ENCODE measurements at places on chromosomes 5 and 9.

- DNase-seq: no peak
These were observed 478.7 kb downstream of the PRR16 start for GRCh38 chr5:120942596-120943350.

GRCh38 chr9:5800969-5801738 is 31.8 kb downstream of the ERMP1 start:
- no peak for DNase-seq

GRCh38 chr9:36789886-36790285 is 217.2 kb downstream of the MELK start:
- DNase-seq: no peak

- peak; percentile 32 for DNase-seq
These were observed 75.5 kb downstream of the MAPKAP1 start for GRCh38 chr9:125631391-125632085.

DNA sequence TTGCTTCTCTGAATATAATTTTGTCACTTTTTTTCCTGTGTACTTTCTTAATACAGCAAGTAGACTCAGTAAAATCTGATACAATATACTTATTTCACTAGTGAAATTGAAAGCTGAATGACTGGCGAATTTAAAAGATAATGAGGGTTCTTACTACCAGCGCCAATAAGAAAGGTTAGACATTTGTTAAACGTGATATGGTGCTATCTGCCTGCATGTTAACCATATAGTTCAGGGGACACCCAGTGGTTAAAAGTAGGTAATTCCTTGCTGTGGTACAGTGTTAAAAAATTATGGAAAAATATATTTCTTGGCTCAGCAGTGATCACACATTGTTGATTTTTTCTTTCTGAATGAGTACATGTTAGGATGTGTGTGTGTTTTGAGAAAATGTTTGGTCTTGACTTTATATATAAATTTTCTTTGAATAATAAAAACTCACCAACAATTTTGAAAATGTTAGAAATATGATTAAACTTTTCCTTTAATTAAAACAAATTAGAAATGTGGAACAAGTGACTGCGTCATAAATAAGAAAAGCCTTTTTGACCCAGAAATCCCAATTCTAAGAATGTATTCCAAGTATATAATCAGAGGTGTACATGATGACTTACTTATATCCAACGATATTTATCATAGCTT is 25.8 kb downstream of the CAST start:
- DNase-seq: peak; percentile 63

DNA sequence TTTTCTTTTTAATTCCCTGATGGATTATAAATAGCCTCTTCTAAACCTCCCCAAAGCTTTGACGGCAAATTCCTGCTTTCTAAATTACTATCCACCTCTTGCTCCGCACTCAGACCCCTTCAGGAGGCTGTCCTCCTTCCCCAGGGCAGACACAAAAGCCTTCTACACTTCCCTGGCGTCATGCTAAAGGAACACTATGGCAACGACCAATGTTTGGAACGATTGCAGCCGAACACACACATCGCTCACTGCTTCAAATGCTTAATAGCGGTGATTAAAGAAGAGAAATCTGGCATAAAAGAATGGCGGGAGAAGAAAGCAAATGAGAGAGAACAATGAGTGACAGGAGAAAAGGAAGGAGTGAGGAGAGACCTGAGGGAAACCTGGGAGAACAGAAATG is 297.3 kb downstream of the MLLT3 start:
- DNase-seq: no peak

DNA sequence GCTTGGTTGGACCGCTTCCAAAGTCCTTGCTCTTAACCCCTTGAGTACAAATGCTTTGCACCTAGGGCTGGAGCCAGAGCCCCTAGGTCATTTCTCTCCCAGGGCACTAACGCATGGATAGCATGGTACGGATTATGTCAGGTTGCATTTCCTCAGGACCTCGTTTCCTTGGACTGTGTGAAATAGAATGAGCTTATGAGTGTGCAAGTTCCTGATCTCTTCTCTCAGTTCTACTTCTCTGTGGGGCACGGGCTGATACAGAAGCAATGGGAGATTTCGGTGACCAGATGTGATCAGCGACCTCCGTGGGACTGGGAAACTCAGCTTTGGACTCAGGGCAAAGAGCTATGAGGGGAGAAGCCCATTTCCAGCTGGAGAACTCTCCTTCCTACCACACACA is 14.2 kb downstream of the SPARC start:
- DNase-seq: no peak

- no peak for DNase-seq
These were observed 21.9 kb downstream of the CRHBP start for GRCh38 chr5:76974785-76975184.

GRCh38 chr9:3035579-3036332 is 191.9 kb upstream of the PUM3 start:
- no peak for DNase-seq

GRCh38 chr9:134707031-134707680 is 65.6 kb downstream of the COL5A1 start:
- peak; percentile 65 for DNase-seq

GRCh38 chr5:157857816-157858526 is 974 bp downstream of the CLINT1 start:
- no peak for DNase-seq

DNA sequence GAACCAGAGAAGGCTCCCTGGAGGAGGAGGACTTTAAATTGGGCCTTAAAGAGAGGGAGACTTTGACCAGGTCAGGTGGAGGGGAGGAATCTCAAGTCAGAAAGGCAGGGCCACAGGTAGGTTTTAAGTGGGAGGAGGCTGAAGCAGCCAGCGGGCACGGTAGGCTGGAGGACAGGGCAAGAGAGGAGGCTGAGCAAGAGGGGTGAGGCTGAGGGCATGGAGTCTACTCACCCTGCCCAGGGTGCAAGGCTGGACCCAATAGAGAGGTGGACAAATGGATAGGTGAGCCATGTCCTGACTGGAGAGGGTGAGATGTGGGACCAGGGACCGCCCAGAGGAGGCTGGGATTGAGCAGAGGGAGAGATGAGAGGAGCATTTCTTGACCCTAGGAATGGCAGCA is 25.6 kb upstream of the TRIM14 start:
- DNase-seq: no peak

- DNase-seq: no peak
These were observed 201.5 kb downstream of the AUH start for GRCh38 chr9:91160181-91160580.

- no peak for DNase-seq
These were observed 1001.0 kb upstream of the WWC1 start for GRCh38 chr5:167290478-167290877.

- DNase-seq: no peak
These were observed 53.0 kb downstream of the EXOSC2 start for GRCh38 chr9:130746434-130747212.

GRCh38 chr9:8223861-8224260 is 424.3 kb upstream of the DMAC1 start:
- DNase-seq: no peak

DNA sequence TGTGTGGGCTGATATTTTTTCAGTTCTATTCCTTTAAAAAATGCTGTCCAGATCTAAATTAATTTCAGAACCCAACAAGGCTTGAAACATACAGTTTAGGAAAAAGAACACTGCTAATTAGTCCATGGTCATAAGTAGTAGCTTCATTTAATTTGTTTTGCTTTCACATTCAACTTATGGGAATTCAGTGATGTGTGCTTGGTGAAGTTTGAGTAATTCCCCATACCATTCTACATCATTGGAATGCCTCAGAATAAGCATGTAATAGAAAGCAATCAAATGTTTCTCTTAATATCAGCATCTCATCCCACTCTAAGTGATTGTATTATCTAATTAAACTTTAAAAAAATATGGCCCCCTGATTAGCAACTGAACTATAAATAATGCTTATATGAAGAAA is 2.7 kb downstream of the CNTLN start:
- DNase-seq: no peak

DNA sequence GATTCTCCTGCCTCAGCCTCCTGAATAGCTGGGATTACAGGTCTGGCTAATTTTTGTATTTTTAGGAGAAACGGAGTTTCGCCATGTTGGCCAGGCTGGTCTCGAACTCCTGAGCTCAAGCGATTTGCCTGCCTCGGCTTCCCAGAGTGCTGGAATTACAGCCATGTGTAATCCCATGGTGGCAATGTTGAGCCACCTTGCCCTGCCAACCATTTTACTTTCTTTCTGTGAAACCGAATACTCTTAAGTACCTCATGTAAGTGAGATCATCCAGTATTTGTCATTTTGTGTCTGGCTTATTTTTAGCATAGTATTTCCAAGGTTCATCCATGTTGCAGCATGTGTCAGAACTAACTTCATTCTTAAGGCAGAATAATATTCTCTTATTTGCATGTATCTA is 8.2 kb downstream of the PRRC2B start:
- DNase-seq: no peak

- DNase-seq: peak; percentile 30
These were observed 60.7 kb downstream of the MAT2B start for GRCh38 chr5:163565931-163566608.

- no peak for DNase-seq
These were observed 39.6 kb upstream of the SLC6A19 start for GRCh38 chr5:1161833-1162229.

- no peak for DNase-seq
These were observed 168.2 kb downstream of the DAB2IP start for GRCh38 chr9:121819428-121820231.

DNA sequence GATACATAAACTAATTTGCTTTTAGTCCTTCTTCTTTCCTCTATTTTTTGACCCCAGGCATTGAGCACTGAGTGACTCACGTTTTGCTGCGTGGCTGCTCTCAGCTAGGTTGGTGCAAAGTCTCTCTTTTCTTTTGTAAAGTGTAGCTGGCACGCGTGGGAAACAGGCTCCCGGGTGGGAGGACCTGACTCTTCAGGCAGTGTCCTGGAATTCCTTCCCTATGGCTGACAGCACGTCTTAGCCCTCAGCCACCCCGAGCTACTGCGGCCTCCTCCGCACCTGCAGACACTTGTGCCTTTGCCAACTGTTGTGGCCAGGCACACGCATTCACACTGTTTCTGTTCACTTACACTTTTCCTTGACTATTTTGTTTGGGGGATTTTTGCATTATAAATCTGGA is 877 bp upstream of the SCGB3A1 start:
- no peak for DNase-seq

DNA sequence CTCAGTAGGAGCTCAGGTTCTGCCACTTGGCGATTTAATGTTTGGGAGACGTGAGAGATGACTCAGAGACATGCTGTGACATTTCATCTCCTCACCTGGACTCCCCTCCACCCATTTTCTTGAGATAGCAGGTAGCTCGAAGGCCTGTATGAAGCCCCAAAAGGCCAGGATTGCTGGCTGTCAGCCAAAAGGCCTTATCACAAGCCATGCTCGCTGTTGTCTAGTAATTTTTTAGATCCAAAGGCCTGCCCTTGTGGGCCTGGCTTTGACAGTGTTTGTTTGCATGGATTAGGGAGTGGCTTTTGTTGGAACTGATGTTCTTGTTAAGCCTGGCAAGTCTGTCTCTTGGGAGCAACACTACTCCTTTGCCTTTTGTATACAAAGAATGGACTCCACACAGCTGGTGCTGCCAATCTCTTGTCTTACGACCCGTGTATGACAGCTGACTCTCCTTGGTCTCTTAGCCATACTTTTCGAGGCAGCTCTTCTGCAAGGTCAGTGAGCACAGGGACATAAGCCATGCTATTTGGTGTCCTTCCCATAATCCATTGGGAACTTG is 22.7 kb downstream of the CAVIN4 start:
- no peak for DNase-seq

- no peak for DNase-seq
These were observed 1.5 kb upstream of the SLC6A19 start for GRCh38 chr5:1199649-1200494.

DNA sequence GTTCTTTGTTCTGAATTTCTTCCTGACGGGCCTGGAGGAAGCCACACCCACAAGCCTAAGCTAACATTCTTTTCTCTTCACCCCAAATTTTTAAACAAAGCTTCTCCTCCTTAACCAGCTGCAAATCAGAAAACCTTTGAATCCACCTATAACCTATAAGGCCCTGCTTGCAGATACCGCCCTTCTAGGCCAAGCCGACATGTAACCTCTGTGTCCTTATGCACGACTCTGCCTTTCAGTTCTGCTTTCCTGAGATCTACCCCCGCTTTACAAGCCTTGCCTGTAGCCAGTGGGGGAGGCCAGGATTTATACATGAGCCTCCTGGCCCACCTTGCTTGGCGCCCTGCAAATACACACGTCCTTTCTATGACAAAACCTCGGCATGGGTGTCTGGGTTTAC is 19.3 kb downstream of the BRD9 start:
- no peak for DNase-seq

- DNase-seq: no peak
These were observed 6.4 kb upstream of the SMIM32 start for GRCh38 chr5:136199408-136199807.

DNA sequence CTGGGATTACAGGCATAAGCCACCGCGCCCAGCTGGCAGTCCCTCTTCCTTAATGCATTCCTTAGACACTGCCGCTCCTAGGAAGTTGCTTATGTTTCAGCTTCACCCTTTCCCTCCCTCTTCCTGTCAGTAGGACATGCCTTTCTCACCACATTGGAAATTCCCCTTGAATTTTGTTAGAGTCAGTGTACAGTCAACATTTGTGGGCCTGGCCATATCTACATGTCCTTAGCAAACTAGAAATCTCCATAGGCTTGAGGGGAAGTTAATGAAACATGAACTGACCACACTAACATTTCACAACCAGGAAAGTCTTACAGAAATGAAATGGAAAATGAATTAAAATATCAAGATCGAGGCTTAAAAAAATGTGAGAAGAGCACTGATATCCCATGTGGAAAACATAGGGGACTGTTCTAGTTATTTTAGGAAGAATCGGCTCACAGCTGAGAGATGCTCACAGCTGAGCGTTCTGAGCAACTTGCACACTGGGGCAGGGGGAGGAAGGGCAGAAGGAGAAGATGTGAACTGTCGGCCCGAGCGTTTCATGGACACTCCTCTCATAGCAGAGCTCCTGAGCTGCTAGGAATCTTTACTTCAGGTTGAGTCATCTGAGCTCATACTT is 21.1 kb upstream of the LVRN start:
- DNase-seq: peak; percentile 84

DNA sequence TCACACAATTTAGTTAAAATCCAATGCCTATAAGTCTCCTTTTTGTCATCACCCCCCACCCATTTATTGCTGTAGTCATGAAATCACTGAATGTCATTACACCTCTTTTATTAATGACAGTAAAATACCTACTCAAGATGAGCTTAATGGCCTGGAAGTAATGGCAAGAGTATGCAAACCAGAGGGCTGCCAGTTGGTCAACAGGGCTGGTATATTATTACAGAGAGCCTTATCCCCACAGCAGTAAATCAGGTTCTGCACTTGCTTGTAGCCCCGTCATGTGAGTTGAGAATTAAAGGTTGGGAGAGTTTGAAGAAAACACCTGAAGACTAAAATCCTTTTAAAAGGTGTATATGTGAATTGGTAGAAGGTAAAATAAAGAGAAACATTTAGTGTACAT is 372.4 kb downstream of the MAT2B start:
- DNase-seq: no peak

GRCh38 chr5:64019746-64020145 is 57.5 kb upstream of the HTR1A start:
- DNase-seq: no peak

DNA sequence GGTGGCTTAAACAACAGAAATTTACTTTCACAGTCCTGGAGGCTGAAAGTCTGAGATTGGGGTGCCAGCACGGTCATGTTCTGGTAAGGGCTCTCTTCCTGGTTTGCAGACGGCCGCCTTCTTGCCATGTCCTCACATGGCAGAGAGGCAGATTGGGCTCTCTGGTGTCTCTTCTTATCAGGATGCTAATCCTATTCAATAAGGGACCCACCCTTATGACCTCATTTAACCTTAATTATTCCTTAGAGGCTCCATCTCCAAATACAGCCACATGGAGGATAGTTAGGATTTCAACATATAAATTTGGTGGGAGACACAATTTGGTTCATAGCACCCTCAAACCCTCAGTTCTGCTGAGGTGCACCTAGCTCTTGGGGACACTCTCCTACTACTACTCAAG is 180.4 kb downstream of the DAB2IP start:
- no peak for DNase-seq
